Fibroblast of skin of left biceps (primary cell): ENCODE measurements at places on chromosomes 16 and 17.

GRCh38 chr17:38587947-38588787, 17.6 kb downstream of the SRCIN1 start:
- no peak for DNase-seq

DNA sequence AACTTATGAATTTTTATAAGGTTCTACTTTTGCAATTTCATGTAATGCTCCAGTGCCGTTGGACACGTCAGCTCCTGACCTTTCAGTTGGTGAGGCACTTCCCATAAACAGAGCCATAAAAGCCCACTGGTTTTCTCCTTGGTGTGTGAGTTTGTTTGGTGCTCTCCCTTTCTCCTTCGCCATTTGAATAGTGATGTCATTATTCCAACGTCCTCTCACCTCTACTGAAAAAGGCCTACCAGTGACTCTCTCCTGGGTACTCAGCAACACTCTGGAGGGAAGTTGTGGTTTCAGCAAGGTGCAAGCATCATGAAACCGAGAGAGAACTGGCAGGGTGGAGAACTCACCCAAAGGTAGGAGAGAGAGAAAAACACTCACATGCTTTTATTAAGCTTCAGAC, 29.6 kb upstream of the HNF1B start:
- no peak for DNase-seq

GRCh38 chr17:55584055-55584685, 72.9 kb upstream of the SMIM36 start:
- DNase-seq, result no peak

GRCh38 chr16:13453938-13454553, 465.9 kb upstream of the ERCC4 start:
- no peak for DNase-seq

- DNase-seq, result no peak
Measured at GRCh38 chr16:89170346-89171215, 967 bp upstream of the CDH15 start.

DNA sequence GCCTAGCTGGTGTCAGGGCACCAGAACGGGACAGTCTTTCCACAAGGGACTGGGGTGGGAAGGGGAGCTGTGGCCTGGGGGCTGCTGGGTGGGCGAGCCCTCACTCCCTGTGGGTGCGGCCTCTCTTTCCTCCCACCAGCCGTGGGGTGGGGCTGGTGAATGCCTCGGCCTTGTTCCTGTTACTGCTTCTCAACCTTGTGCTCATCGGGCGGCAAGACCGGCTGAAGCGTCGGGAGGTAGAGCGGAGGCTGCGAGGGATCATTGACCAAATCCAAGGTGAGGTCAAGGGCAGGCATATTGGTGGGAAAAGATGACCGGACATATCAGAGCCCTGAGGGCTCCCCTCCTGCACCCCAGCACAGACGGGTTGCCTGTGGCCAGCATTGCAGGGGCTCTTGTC, 29.2 kb downstream of the CASKIN2 start:
- no peak for DNase-seq

GRCh38 chr17:82866590-82867191, 26.9 kb upstream of the ZNF750 start:
- no peak for DNase-seq
